T-helper 17 cell (primary cell): ENCODE measurements at places on chromosomes 3 and 15. TPM values are rescaled to one million over a fixed set of nuclear protein-coding genes. Genes with fewer than 3 reads are reported as not detected.

DNA sequence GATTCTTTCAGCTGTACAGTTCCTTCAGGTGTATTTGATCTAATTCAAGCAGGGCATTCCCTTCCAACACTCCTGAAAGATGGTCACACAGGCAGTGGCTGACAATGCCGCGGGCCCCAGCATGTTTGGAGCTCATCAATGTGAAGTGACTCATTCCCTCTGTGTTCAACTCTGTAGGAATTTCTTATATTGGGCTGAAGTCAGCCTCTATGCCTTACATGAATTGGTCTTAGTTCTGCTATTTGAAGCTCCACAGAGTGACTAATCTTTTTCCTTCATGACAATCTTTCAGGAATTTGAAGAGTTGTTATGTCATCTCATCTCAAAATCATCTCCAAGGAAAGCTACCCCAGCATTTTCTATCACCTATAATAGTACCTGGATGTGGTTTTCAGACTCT is 142.5 kb upstream of the C2CD4B start:
- no peak overlapping the region for H3K4me3 ChIP-seq
- H3K4me1 ChIP-seq, result peaks cover 7% of the 10 kb centered on the region
- H3K27me3 ChIP-seq, result peaks cover 56% of the 10 kb centered on the region
- H3K36me3 ChIP-seq, result no peaks in the 10 kb centered on the region
- no peak for DNase-seq

Gene FGF7
- total RNA-seq, result not detected

DNA sequence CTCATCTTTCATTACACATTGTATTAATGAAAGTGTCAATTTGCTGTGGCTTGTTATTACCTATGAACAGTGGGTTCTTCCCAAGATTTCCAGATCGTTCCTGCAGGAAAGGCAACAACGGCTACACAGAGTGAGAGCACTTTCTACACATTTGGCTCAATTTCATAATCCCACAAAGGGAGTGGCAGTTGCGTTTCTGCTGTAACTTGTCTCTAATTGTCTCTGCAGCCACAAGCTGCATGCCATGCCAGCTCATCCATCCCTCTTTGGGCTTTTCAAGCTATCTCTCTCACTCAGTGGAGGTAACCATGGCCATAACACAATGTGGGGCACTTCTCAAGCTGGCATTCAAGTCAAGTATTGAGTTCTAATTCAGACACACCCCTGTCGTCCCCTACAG is 27.7 kb upstream of the CPNE4 start:
- H3K27me3 ChIP-seq, result peaks cover 6% of the 10 kb centered on the region
- no peak overlapping the region for H3K4me3 ChIP-seq
- H3K4me1 ChIP-seq, result no peaks in the 10 kb centered on the region
- H3K27ac ChIP-seq, result no peak overlapping the region
- H3K36me3 ChIP-seq, result no peaks in the 10 kb centered on the region

Gene PRR20G
- not detected for total RNA-seq

Gene MAP6D1
- total RNA-seq, result 0.26 TPM

Gene LDHAL6B
- not detected for total RNA-seq

GRCh38 chr3:140019946-140020345 is 85.0 kb downstream of the CLSTN2 start:
- no peak for DNase-seq
- H3K4me1 ChIP-seq, result no peaks in the 10 kb centered on the region
- peaks cover 12% of the 10 kb centered on the region for H3K27me3 ChIP-seq
- H3K36me3 ChIP-seq, result peaks cover 3% of the 10 kb centered on the region

- no peak overlapping the region for H3K4me3 ChIP-seq
- no peaks in the 10 kb centered on the region for H3K27me3 ChIP-seq
- H3K4me1 ChIP-seq, result peaks cover 18% of the 10 kb centered on the region
- no peaks in the 10 kb centered on the region for H3K36me3 ChIP-seq
These were observed 409.6 kb upstream of the TBL1XR1 start for GRCh38 chr3:177606891-177607290.

Gene FOXB1
- 0.21 TPM for total RNA-seq

DNA sequence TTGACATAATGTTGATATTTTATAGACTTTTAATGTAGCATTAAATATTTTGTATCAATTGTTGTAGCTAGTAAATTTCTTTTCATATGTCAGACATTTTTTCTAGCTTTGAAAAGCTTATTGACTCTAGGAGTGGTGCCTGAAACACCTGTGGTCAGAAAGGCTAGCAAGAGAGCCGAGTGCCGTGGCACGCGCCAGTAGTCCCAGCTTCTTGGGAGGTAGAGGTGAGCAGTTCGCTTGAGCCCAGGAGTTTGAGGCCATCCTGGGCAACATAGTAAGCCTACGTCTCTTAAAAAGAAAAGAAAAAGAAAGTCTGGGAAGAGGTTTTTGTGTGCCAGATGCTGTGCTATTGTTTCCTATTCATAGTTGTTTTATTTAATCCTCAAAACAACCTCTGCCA is 198.2 kb downstream of the FEZF2 start:
- H3K27me3 ChIP-seq, result peaks cover 11% of the 10 kb centered on the region
- DNase-seq, result no peak
- H3K4me3 ChIP-seq, result no peak overlapping the region
- no peak overlapping the region for H3K27ac ChIP-seq
- H3K4me1 ChIP-seq, result no peaks in the 10 kb centered on the region
- H3K36me3 ChIP-seq, result no peaks in the 10 kb centered on the region

DNA sequence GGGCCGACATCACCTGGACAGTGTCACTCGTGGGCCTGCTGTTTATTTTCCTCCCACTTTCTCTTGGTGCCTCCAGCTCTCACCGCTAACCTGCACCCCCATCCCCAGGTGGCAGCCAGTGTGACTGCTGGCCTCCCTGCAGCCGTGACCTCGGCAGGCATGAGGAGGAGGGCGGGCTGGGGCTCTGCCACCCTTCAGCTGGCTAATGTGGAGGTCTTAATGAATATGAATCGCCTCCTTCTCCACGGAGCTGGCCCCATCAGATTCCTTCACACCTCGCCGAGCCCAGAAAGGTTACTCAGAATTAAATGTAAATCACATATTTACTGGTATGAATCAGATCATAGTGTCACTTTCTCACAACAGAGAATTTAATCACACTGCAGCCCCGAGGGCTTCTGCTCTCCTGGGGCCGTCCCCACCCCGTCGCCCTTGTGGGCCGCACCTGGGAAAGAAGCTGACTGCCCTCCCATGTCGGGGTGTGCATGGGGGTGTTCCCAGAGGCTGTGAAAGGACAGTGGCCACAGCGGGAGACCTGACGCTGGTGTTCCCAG is 171.1 kb upstream of the TLE3 start:
- H3K36me3 ChIP-seq, result peaks cover 4% of the 10 kb centered on the region
- no peak for DNase-seq
- H3K4me3 ChIP-seq, result no peak overlapping the region
- peaks cover 20% of the 10 kb centered on the region for H3K4me1 ChIP-seq
- peak overlapping the region; percentile 83 for H3K27ac ChIP-seq

GRCh38 chr3:109387201-109387600 is 49.9 kb upstream of the DPPA4 start:
- no peaks in the 10 kb centered on the region for H3K27me3 ChIP-seq
- H3K4me3 ChIP-seq, result no peak overlapping the region
- no peak overlapping the region for H3K27ac ChIP-seq
- no peaks in the 10 kb centered on the region for H3K36me3 ChIP-seq
- no peak for DNase-seq

DNA sequence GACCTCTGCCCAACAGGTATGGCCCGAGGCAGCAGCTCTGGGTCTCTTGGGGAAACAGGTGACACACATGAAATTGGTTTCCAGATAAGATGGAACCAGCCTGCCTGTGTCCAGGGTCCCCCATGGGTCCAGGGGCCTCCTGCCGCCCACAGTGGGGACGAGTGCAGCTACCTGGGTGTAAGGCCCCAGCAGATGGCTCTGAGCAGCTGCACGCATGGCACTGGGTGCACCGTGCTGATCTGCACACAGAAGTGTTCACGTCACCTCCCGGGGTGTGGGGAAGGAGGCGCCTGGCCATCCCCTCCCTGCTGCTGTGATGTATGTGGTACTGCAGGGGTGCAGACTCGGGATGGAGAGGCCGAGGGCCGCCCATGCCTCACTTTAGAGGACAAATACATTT is 63.6 kb downstream of the NIPA2 start:
- no peaks in the 10 kb centered on the region for H3K4me1 ChIP-seq
- no peak overlapping the region for H3K27ac ChIP-seq
- no peaks in the 10 kb centered on the region for H3K27me3 ChIP-seq
- no peak for DNase-seq

DNA sequence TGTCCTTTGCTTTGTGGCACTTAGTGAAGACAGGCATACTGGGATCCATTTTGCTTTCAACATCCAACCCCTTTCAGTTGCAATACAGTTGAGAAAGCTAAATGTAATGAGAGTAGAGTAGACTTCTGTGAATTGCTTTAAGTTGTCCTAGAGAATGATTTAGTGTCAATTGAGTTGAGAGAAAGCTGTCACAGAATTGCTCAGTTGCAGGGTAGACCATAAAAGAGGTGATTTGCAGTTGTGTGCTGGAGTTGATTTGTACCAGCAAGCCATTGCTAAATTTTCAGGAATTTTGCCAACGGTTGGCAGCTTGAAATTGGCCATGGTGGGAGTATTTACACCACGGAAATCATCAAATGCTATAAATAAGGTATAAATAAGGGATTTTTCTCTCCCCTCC is 2.2 kb downstream of the ABHD5 start:
- H3K4me3 ChIP-seq, result no peak overlapping the region
- H3K27me3 ChIP-seq, result no peaks in the 10 kb centered on the region
- peaks cover 1% of the 10 kb centered on the region for H3K36me3 ChIP-seq
- peaks cover 42% of the 10 kb centered on the region for H3K4me1 ChIP-seq
